WTC11 (cell line): ENCODE measurements at places on chromosomes 6 and 20. TPM values are rescaled to one million over a fixed set of nuclear protein-coding genes. Genes with fewer than 3 reads are reported as not detected.

Gene UNC5CL
- 3.3 to 4.5 TPM (median 3.6 TPM) in 3 replicates for total RNA-seq

Gene SLC13A3
- 10.6 to 13.5 TPM (median 11.9 TPM) in 3 replicates for total RNA-seq

Gene NKX2-2
- not detected in 3 replicates for total RNA-seq

Gene EEF1A1
- 11,564 to 13,111 TPM (median 12,917 TPM) in 3 replicates for total RNA-seq

Gene TRIM15
- 0.32 to 0.53 TPM (median 0.35 TPM) in 3 replicates for total RNA-seq

Gene LINC00237
- 0.78 to 3.1 TPM (median 0.80 TPM) in 3 replicates for total RNA-seq

Gene ZNF391
- 9.4 to 11.5 TPM (median 11.3 TPM) in 3 replicates for total RNA-seq

- no peaks in the 10 kb centered on the region for H3K36me3 ChIP-seq
- H3K4me1 ChIP-seq = peaks cover 53% of the 10 kb centered on the region
- peaks cover 83% of the 10 kb centered on the region for H3K27me3 ChIP-seq
- peak overlapping the region; percentile 90 for H3K4me3 ChIP-seq
Observed at GRCh38 chr6:41546866-41547798, 951 bp downstream of the FOXP4 start.

- 0 out of 2 replicates have a peak, but pooled peaks cover 2% of the 10 kb centered on the region for H3K4me1 ChIP-seq
- DNase-seq = no peak
- no peak overlapping the region for H3K4me3 ChIP-seq
- no peaks in the 10 kb centered on the region for H3K27me3 ChIP-seq
- H3K27ac ChIP-seq = no peak overlapping the region
- peaks cover 54% of the 10 kb centered on the region for H3K36me3 ChIP-seq
Observed at GRCh38 chr6:7903673-7904072, 6.9 kb downstream of the TXNDC5 start.

GRCh38 chr6:80939480-80939879 lies 813.0 kb downstream of the TENT5A start:
- no peaks in the 10 kb centered on the region for H3K4me1 ChIP-seq
- H3K4me3 ChIP-seq = no peak overlapping the region
- H3K36me3 ChIP-seq = peaks cover 19% of the 10 kb centered on the region
- DNase-seq = no peak
- no peaks in the 10 kb centered on the region for H3K27me3 ChIP-seq

GRCh38 chr6:170135821-170136471 lies 154.9 kb downstream of the DLL1 start:
- H3K4me1 ChIP-seq = no peaks in the 10 kb centered on the region
- H3K27ac ChIP-seq = no peak overlapping the region
- H3K36me3 ChIP-seq = peaks cover 8% of the 10 kb centered on the region; the same call in 1 of the 2 replicates
- DNase-seq = no peak

DNA sequence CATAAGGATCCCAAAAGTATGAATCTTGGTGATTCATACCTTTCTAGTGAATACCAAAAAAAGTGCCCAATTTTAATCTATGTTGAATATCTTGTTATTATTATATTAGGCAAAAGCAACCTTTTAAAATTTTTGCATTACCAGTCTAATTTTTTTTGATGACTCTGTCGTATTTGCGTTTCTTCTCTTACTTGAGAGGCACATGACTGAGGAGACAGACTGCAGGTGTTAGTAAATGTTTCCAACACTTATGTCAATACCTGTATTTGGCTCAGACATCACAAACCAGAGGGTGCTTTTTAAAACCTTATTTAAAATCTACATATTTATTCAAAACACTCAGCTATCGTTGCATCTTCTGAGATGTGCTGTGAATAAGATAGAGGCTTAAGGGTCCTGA lies 27.1 kb downstream of the ID4 start:
- no peak overlapping the region for H3K4me3 ChIP-seq
- H3K27ac ChIP-seq = no peak overlapping the region
- no peak for DNase-seq
- H3K36me3 ChIP-seq = no peaks in the 10 kb centered on the region
- no peaks in the 10 kb centered on the region for H3K27me3 ChIP-seq

DNA sequence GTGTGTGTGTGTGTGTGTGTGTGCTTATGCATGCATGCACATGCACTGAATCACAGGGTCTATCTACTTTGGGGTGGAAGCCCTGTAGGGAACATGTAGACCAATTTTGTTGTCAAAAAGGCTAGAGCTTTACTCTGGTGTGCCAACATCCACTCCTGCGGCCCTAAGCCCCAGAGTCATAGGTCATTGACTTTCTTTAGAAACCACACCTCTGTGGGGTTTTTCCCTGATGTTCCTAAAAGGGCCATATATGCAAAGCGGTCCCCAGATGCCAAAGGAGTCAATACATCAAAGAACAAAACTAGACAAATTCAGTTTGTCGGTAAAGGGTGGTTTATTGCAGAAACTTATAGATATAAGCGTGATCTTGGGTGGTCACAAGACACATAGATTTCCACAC lies 29.8 kb upstream of the SLC2A12 start:
- H3K27ac ChIP-seq = no peak overlapping the region
- DNase-seq = no peak
- H3K4me3 ChIP-seq = no peak overlapping the region
- peaks cover 4% of the 10 kb centered on the region for H3K36me3 ChIP-seq

DNA sequence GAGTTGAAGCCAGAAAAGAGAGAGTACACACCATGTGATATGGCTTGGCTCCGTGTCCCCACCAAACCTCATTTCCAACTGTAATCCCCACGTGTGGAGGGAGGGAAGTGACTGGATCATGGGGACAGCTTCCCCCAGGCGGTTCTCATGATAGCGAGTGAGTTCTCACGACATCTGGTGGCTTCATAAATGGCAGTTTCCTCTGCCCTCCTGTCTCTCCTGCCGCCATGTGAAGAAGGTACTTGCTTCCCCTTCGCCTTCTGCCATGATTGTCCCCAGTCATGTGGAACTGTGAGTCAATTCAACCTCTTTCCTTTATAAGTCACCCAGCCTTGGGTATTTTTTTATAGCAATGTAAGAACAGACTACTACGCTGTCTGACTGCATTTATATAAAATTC lies 40.3 kb downstream of the TAF4 start:
- H3K27ac ChIP-seq = peak overlapping the region; percentile 81
- DNase-seq = no peak
- no peaks in the 10 kb centered on the region for H3K36me3 ChIP-seq

GRCh38 chr20:17762243-17762872 lies 62.6 kb downstream of the BANF2 start:
- peaks cover 11% of the 10 kb centered on the region for H3K27me3 ChIP-seq
- peaks cover 26% of the 10 kb centered on the region for H3K4me1 ChIP-seq
- peaks cover 20% of the 10 kb centered on the region for H3K36me3 ChIP-seq
- H3K4me3 ChIP-seq = no peak overlapping the region
- DNase-seq = no peak

DNA sequence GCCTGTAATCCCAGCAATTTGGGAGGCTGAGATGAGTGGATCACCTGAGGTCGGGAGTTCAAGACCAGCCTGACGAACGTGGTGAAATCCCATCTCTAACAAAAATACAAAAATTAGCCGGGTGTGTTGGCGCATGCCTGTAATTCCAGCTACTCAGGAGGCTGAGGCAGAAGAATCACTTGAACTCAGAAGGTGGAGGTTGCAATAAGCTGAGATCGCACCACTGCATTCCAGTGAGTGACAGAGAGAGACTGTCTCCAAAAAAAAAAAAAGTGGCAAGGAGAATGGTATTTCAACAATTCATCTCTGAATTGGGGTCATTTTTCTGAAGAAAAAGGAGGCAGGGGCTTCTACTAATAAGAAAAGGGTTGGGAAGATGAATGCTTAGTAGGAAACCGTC lies 111.5 kb upstream of the NHSL1 start:
- peaks cover 12% of the 10 kb centered on the region for H3K4me1 ChIP-seq
- H3K27me3 ChIP-seq = no peaks in the 10 kb centered on the region
- H3K4me3 ChIP-seq = no peak overlapping the region
- DNase-seq = no peak
- peaks cover 7% of the 10 kb centered on the region for H3K36me3 ChIP-seq
